ENCODE measurements at places on chromosomes 12 and 14.
A peak's percentile ranks its signal among the peaks of the same experiment; 100 is the strongest.

DNA sequence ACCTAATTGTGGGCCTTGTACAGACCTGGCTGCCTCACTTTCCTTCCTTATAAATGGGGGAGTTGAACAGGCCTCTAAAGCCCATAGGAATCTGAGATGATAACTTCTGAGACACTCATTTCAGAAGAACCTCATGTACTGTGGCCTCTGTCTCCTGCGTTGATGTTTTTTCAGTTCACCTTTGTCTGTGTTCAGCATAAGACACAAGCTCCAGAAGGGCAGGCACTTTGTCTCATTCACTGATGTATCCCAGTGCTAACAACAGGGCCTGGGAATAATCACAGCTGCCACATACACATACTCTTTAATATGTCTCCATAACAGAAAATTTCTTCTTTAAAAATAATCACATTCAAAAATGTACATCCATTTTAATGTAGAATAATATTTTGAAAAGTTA lies 3.3 kb downstream of the FGD6 start:
- H3K27ac ChIP-seq = peak overlapping the region; percentile 48
- no peaks in the 10 kb centered on the region for H3K27me3 ChIP-seq
- H3K4me3 ChIP-seq = no peak overlapping the region
- H3K4me1 ChIP-seq = peaks cover 2% of the 10 kb centered on the region
- H3K36me3 ChIP-seq = peaks cover 9% of the 10 kb centered on the region

DNA sequence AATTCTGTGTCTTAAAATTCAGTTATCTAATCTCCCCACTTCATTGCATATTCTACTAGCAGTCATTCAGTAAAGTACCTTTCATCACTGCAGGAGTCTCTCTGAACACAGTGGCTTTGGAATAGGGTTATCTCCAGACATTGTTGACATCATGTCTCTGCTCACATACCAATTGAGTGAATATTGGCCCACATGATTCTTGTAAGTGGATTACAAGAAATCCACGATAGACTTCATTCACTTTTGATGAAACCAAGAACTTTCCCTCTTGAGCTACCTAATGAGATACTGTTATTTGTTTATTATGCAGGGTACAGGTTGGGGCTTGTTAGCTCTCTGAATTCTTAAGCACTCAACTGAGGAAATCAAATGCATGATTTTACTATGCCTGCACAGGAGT lies 284.9 kb downstream of the RAD51B start:
- H3K27me3 ChIP-seq = no peaks in the 10 kb centered on the region
- no peak overlapping the region for H3K4me3 ChIP-seq
- peak; percentile 64 for DNase-seq
- H3K36me3 ChIP-seq = peaks cover 3% of the 10 kb centered on the region

DNA sequence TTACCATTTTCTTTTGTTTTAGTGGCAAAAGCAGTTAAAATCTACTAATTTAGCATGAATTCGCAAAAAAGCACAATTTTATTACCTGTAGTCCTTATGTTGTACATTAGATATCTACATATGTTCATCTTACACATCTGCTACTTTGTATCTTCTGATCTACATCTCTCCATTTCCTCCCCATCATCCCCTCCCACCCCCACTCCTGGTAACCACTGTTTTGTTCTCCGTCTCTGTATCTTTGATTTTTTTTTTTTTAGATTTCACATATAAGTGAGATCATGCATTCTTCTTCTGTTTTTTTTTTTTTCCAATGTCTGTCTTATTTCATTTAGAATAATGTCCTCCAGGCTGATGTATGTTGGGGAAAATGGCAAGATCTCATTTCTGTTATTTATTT lies 922.7 kb downstream of the VRK1 start:
- DNase-seq = no peak
- no peak overlapping the region for H3K4me3 ChIP-seq
- H3K36me3 ChIP-seq = no peaks in the 10 kb centered on the region
- no peaks in the 10 kb centered on the region for H3K4me1 ChIP-seq
- no peaks in the 10 kb centered on the region for H3K27me3 ChIP-seq

- peak overlapping the region; percentile 39 for H3K4me3 ChIP-seq
- DNase-seq = no peak
- no peaks in the 10 kb centered on the region for H3K36me3 ChIP-seq
- peaks cover 1% of the 10 kb centered on the region for H3K4me1 ChIP-seq
Measured at GRCh38 chr12:110104188-110105094, 19.7 kb upstream of the IFT81 start.

GRCh38 chr14:55754471-55754870 lies 174.5 kb downstream of the KTN1 start:
- no peak overlapping the region for H3K4me3 ChIP-seq
- H3K4me1 ChIP-seq = no peaks in the 10 kb centered on the region
- DNase-seq = peak; percentile 94
- H3K36me3 ChIP-seq = no peaks in the 10 kb centered on the region

DNA sequence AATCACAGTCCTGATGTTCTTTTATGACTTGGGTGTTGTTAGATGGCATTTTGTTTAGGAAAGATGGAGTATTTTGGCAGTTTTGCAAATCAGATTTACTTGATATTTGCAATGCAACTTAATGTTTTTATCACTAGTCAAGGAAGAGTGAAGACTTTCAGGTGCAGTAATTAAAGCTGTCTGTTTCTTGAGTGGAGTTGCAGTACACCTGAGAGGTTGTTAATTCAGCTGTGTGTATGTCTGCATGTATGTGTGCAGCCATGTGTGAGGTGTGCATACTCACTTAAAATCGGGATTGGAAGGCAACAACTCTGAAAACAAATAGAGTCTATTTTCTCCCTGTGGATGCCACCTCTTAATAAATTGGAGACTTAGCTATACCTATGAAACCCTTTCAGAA lies 94.5 kb downstream of the RMST start:
- H3K27ac ChIP-seq = no peak overlapping the region
- H3K4me3 ChIP-seq = no peak overlapping the region
- H3K27me3 ChIP-seq = no peaks in the 10 kb centered on the region
- no peak for DNase-seq
- H3K36me3 ChIP-seq = no peaks in the 10 kb centered on the region

- H3K36me3 ChIP-seq = peaks cover 13% of the 10 kb centered on the region
- no peaks in the 10 kb centered on the region for H3K27me3 ChIP-seq
- DNase-seq = no peak
- H3K4me1 ChIP-seq = peaks cover 4% of the 10 kb centered on the region
- H3K27ac ChIP-seq = no peak overlapping the region
Measured at GRCh38 chr14:22564463-22564862, 24.6 kb downstream of the DAD1 start.

DNA sequence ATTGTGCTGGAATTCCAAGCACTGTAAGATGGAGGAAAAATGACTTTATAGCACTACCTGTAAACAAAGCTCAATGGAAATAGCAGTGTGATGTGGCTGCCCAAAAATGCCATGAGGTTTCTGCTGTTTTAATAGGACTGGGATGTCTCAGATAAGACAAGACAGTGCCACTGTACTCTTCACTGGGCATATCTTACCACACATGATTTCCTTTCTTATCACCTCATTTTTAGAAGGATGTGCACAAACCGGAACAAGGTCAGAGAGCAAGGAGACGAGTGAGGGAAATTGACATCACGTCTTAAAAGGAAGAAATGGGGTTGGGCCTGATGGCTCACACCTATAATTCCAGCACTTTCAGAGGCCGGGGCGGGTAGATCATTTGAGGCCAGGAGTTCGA lies 38.4 kb upstream of the FGD4 start:
- no peak for DNase-seq
- H3K4me3 ChIP-seq = no peak overlapping the region
- H3K36me3 ChIP-seq = no peaks in the 10 kb centered on the region
- no peaks in the 10 kb centered on the region for H3K4me1 ChIP-seq
- no peaks in the 10 kb centered on the region for H3K27me3 ChIP-seq

DNA sequence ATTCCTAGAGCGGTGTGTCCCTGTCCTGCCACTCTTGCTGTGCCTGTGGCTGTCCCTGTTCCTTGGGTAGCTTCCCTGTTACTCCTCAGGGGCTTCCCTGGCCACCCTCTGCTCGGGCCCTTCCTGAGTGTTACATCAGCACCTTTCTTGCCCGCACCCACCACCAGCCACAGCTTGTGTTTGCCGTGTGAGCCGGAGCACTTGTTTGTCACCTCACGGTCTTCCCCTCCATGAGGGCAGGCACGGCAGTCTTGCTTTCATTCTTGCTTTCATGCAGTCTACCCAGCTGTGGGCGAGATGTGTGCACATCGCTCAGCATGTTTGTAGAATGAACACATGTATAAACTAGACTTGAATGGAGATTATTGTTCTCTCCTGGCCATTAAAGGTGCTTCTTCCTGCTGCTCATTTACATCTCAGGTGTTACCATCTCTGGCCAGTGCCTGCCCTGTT lies 42.0 kb downstream of the TRAF3 start:
- no peak overlapping the region for H3K27ac ChIP-seq
- peak overlapping the region; percentile 0 for H3K4me3 ChIP-seq
- DNase-seq = peak; percentile 91
- no peaks in the 10 kb centered on the region for H3K36me3 ChIP-seq
- no peaks in the 10 kb centered on the region for H3K27me3 ChIP-seq
- no peaks in the 10 kb centered on the region for H3K4me1 ChIP-seq

DNA sequence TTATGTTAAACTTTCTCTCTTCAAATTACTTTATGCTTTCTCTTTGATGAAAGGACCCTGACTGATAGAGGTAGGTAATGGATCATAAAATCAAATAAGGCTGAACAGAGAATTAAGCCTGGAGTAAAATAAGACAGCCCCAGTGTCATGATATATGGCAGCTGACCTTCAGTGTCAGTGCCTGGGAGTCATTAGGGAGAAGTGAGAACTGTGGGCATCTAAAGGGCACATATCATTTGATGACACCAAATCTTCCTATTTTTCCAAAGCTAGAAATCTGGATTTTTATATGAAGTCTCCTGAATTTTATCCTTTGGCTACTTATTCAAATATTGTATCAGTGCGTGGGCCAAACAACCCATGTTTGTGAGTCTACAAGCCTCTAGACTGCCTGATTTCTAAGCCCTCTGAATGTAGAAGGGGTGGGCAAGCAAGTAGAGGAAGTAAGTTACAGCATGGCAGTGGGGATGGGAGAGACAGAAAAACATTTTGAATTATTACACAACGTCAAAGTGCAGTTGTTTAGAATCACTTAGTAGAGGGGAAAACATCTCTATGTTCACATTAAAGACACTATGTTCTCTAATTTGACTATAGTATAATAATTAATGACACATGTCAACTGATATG lies 10.0 kb downstream of the SLC39A9 start:
- no peak for DNase-seq
- H3K27ac ChIP-seq = no peak overlapping the region
- H3K4me1 ChIP-seq = no peaks in the 10 kb centered on the region
- no peaks in the 10 kb centered on the region for H3K36me3 ChIP-seq
- no peaks in the 10 kb centered on the region for H3K27me3 ChIP-seq
- H3K4me3 ChIP-seq = no peak overlapping the region

- no peak overlapping the region for H3K4me3 ChIP-seq
- DNase-seq = no peak
- H3K36me3 ChIP-seq = no peaks in the 10 kb centered on the region
- H3K27ac ChIP-seq = no peak overlapping the region
- peaks cover 7% of the 10 kb centered on the region for H3K4me1 ChIP-seq
Measured at GRCh38 chr14:28771168-28771567, 4.6 kb downstream of the FOXG1 start.

DNA sequence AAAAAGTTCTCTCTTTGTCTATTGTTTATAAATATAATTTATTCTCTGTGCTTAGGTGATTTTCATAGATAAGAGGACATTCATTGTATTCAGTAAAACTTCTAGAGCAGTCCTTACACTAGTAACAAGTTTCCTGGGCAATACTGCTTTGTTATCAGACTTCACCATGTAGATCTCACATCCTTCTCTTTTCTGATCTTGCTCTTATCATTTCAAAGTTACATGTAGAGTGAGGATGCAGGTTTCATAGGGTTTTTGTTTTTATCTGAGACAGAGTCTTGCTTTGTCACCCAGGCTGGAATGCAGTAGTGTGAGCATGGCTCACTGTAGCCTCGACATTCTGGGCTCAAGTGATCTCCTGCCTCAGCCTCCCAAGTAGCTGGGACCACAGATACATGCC lies 789.5 kb downstream of the DIO2 start:
- H3K4me3 ChIP-seq = no peak overlapping the region
- DNase-seq = no peak
- H3K36me3 ChIP-seq = no peaks in the 10 kb centered on the region
- H3K27me3 ChIP-seq = no peaks in the 10 kb centered on the region

- DNase-seq = no peak
- H3K4me1 ChIP-seq = no peaks in the 10 kb centered on the region
- no peaks in the 10 kb centered on the region for H3K36me3 ChIP-seq
- H3K27me3 ChIP-seq = no peaks in the 10 kb centered on the region
- no peak overlapping the region for H3K27ac ChIP-seq
Measured at GRCh38 chr14:51883232-51883631, 22.8 kb downstream of the GNG2 start.

GRCh38 chr12:132131229-132131628 lies 12.9 kb downstream of the DDX51 start:
- no peak overlapping the region for H3K4me3 ChIP-seq
- H3K27me3 ChIP-seq = no peaks in the 10 kb centered on the region
- no peak for DNase-seq
- H3K36me3 ChIP-seq = peaks cover 21% of the 10 kb centered on the region
- no peaks in the 10 kb centered on the region for H3K4me1 ChIP-seq
- H3K27ac ChIP-seq = no peak overlapping the region

- peaks cover 9% of the 10 kb centered on the region for H3K4me1 ChIP-seq
- peak; percentile 39 for DNase-seq
- H3K4me3 ChIP-seq = no peak overlapping the region
- no peaks in the 10 kb centered on the region for H3K36me3 ChIP-seq
- no peaks in the 10 kb centered on the region for H3K27me3 ChIP-seq
Measured at GRCh38 chr12:66963901-66964300, 285.0 kb upstream of the GRIP1 start.

- H3K36me3 ChIP-seq = no peaks in the 10 kb centered on the region
- no peak overlapping the region for H3K27ac ChIP-seq
- H3K4me1 ChIP-seq = no peaks in the 10 kb centered on the region
Measured at GRCh38 chr14:32564596-32564995, 235.5 kb downstream of the AKAP6 start.

DNA sequence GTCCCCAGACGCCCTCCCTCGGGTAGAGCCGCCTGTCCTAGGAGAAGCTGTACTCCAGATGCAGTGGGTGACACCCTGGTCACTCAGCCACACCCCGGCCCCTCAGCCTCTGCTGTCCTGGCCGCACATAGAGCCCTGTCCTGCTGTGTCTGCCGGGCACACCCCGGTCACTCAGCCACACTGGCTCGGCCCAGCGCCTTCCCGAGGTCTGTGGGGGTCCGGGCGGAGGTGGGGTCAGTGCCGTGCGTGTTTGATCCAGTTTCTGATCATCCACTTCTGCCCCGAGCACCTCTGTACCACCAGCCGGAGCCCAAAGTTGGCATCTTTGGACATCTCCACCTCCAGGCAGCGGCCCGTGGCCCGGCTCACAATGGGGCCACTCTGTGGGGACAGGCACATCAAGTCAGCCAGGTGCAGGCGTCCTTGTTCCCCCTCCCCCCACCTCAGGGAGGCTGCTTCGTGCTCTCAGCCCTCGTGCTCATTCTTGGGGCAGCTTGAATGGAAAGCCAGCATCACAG lies 52.7 kb downstream of the NOC4L start:
- H3K27ac ChIP-seq = no peak overlapping the region
- H3K4me1 ChIP-seq = no peaks in the 10 kb centered on the region
- no peak for DNase-seq
- H3K36me3 ChIP-seq = no peaks in the 10 kb centered on the region
- no peak overlapping the region for H3K4me3 ChIP-seq
- H3K27me3 ChIP-seq = no peaks in the 10 kb centered on the region

GRCh38 chr12:79936670-79937069 lies 1.8 kb upstream of the PPP1R12A start:
- no peaks in the 10 kb centered on the region for H3K4me1 ChIP-seq
- no peak overlapping the region for H3K27ac ChIP-seq
- H3K4me3 ChIP-seq = no peak overlapping the region
- no peaks in the 10 kb centered on the region for H3K27me3 ChIP-seq
